ENCODE measurements at places on chromosomes 4 and X. TPM values are rescaled to one million over a fixed set of nuclear protein-coding genes. Genes with fewer than 3 reads are reported as not detected.

DNA sequence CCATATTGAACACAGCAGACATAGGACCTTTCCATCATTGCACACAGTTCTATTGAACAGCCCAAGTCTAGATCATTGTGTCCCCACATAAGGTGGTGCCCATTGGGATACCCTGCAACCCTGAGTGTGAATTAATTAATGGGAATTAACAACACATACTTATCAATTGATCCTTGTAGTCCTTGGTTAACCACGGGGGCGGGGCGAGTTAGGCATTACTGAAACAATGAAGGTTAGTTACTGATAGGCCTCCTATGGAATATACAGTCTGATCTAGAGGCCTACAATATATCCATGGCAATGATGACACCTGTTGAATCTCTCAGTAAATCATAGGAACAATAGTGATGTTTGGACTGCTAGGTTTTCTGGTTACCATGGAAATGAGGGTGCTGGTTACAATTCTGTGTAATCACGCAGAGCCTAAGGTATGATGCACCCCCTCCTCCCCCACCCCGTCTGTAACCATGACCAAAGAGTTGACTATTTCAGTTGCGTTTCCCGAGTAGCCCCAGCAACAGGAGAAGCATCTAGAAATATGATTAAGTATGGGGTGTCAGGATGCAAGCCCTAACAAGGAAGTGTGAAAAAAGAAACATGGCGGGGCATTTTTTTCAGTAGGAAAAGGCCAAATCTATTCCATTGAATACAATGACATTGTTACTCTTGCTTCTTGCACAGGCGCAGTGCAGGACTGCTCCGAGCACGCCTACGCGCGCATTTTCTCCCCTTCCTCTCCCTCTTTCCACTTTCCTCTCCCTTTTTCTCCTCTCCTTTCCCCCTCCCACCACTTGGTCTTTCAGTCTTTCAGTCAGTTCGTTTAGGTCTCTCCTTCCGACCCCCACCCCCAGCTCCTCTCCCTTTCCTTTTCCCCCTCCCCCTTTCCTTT, 677 bp upstream of the NONO start:
- no peak for DNase-seq

GRCh38 chr4:111977419-111977965, 167.8 kb upstream of the FAM241A start:
- DNase-seq, result no peak

DNA sequence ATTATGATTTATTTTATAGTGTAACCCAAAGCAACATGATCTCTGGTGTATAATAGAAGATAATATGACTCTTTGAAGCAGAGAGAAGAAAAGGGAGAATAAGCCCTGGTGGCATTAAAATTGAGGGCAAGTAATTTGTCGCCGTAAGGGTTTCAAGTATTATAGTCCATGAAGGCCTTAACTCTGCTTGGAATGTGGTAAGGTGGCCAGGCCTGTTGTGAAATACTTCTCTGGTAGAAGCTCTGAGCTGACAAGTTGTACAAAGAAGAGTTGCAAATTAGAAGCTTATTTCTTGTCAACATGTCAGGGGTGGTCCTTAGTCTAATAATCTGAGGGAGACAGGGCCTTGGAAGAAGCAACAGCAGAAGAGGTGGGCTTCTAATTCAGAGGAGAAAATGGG, 151.7 kb upstream of the HHIP start:
- DNase-seq, result no peak

DNA sequence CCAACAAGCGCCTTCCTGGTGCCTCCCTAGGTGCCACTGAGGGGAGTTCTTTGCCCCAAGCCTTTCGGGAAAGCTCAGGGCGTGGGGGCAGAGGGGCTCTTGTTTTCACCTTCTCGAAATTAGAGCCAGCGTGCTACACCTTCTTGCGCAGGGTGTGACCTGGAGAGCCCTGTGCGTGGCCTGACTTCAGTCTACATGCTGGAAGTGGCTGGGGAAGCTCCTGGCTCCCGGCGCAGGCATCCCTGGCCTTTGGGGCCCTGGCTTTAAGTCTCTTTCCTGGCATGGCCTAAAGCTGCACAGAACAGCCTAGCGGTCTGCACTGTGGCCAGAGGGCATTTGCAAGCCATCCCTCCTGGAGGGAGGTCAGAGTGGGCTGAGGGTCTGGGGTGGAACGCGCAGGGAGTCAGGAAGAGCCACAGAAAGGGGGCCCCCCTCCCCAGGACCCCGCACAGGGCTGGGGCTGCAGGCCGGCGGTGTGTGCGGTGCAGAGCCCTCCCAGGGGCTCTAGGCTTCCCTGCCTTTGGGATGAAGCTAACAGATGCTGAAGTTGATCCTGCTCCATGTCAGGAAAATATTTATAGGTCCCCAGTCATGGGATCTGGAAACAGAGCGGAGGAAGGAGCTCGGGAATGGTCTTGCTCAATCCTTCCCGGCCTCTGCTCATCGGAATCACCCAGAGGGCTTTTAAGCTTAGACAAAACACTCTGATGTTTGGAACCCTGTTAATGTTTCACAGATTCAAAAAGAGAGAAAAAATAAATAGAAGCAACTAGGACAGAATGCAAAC, 781 bp upstream of the SPON2 start:
- peak; percentile 73 for DNase-seq

- no peak for DNase-seq
These were observed 143.2 kb downstream of the SH3KBP1 start for GRCh38 chrX:19744231-19744630.

The BTK gene
- 0.37 TPM for polyA plus RNA-seq

GRCh38 chr4:7939377-7940108, at the start of gene AFAP1:
TSS of gene AFAP1 (minus strand) at chr4:7939861. CDS start at chr4:7872078, 67,783 bp downstream.
- DNase-seq, result peak; percentile 90

The HHIP gene
- 0.01 TPM for polyA plus RNA-seq

The MMAA gene
- polyA plus RNA-seq, result 3.6 TPM

The CHRDL1 gene
- 2.3 TPM for polyA plus RNA-seq

The PASD1 gene
- 0.01 TPM for polyA plus RNA-seq

DNA sequence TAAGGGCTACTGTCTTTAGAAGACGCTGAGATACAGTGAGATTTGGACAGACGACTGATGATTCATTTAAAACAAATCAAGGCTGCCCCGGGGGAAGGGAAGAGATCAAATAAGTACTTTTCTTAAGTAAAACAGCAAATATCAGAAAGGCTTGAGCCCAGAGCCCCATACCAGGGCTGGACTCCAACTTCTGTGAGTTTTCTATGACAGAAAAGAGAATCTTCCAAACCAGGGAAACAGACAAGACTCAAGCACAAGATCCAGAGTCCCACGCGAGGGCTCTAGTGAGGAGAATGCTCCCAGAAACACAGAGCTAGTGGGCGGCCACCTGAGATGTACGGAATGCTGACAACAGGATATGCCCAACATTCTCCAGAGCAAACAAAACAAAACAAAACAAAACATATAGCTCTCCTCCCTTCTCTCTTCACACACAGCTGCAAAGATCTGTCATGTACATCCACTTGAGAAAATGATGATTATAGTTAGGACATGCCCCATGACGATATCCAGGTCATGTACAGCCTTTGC, 13.1 kb downstream of the ACSL1 start:
- DNase-seq, result no peak

GRCh38 chr4:26194764-26195163, 126.0 kb upstream of the RBPJ start:
- DNase-seq, result no peak

- DNase-seq, result no peak
These were observed 1574.3 kb upstream of the PABPC4L start for GRCh38 chr4:135775909-135776308.

- DNase-seq, result no peak
These were observed 42.0 kb downstream of the SLC4A4 start for GRCh38 chr4:71380788-71381187.

Measured in psoas muscle (tissue), 8 donors.